HCEC 1CT (cell line): ENCODE measurements at places on chromosomes 6 and 20.

DNA sequence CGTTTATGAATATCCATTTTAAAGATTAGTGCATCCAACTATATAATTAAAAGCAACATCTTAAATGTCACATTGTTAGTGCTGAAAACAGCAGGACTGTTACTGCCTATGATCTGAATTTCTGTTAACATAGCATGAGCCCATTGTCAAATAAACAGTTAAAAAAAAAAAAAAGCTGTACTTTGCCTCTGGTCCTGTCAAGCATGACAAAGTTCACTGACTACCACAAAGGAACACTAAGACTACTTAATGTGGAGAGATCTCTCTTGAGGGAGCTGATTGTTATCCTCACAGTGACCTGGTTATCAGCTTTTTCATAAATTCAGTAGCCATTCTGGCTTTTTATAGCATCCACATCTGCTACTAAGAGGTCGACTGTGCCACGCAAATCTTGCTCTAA, 228.1 kb downstream of the TMEM200A start:
- DNase-seq, result no peak

DNA sequence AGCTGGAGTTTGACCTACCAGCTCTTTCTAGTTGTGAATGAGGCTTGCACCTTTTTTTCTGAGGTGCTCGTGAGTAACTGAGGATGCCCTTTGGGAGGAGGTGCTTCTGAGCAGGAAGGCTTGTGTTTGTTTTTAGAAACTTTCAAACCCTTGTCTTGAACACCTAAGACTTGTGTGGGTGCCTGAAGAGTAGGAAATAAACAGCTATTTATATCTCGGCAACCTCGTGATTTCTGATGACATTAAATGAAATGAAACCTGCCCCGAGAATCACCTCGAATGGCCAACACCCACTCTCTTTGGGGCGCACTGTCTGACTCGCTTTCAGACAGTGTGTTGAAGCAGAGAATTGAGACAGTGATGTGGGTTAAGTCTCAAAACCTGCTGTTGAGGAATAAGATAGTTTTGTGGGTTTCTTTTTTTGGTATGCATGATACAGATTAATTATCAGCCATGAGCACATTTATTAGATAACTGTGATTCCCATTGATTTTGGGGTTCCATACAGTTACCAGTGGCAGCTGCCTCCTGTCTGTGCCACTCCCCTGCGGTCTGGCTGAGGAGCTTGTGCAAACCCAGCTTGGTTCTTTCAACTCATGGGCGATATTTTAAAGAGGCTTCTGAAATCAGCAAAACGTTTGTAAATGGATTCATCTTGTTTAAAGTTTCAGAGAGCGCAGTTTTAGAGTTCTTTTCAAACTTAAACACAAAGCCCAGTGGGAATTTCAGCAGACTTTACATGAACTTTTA, 8.4 kb downstream of the IRF4 start:
- DNase-seq, result no peak

DNA sequence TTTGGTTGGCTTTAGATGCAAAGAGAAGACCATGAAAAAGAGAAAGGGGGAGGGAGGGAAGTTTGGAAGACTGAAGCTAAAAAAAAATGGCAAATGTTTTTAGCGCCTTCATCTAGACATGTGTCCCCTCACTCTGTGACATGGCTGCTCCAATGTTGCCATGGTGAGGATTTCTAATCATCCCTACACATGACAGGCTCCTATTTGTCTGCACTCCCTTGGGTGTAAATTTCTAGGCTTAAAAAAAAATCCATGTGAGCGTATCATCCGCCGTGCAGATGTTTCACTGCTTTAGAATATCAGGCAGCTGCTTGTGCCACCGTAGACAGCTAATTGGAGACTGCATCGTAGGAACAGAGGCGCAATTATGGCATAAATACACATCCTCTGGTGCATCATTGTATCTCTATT, 761.1 kb upstream of the MMS22L start:
- no peak for DNase-seq

- DNase-seq, result no peak
Observed at GRCh38 chr6:148890652-148891404, 144.0 kb downstream of the UST start.

GRCh38 chr20:8449123-8449522, 317.1 kb downstream of the PLCB1 start:
- peak; percentile 14 for DNase-seq

DNA sequence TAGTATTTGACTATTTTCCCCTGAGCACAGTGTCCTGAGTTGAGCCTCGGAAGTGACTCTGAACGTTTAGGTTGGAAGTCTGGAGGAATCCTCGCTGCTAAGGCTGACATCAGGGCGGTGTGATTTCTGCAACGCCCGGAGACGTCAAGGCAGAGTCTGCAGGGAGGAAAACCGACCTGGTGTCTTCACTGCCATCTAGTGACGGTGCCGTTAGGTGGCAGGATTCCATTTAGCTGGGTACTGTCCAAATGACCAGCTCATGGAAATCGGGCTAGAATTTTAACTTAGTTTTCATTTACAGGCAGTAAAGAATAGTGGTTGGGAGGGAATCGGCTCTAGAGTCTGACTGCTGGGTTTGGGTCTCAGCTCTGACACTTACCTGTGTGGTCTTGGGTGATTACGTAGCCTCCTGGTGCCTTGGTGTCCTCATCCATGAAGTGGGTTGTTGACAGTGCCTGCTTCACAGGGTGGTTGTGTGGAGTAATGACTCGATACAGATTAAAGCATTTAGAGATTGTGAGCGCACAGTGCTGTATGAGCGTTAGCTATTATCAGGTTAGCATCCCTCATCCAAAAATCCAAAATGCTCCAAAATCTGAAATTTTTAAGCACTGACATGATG, 35.0 kb downstream of the FOXF2 start:
- DNase-seq, result peak; percentile 40

- no peak for DNase-seq
Observed at GRCh38 chr20:59576216-59576953, 28.0 kb upstream of the PHACTR3 start.

DNA sequence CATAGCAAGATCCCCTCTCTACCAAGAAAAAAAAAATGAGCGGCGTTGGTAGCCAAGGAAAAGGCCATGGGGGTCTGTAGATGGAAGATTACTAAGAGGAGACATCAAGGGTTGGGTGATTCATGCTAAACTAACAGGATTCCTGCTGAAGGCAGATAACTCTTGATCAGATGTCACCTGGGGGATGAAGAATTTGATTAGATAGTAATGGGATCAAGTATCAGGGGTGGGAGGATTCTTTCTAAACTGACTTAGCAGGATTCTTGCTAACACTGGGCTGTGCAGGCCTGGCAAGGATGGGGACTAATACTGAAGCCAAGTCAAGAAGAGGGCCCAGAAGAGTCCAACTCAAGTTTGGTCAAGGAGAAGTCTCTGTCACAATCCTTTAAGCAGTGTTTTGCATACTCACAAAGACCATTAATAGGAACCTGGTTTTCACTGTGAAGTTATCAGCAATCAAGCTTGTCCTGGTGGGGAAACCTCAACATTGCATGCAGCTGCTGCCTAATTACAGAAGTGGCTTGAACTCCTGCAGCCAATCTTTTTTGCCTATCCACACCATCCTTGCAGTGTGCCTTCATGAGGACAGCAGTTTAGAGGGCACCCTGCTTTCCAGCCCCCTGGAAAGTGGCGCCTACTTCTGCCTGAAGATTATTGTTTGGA, 61.3 kb downstream of the ANKRD6 start:
- no peak for DNase-seq

GRCh38 chr6:6714118-6714897, 125.8 kb downstream of the LY86 start:
- DNase-seq, result no peak

DNA sequence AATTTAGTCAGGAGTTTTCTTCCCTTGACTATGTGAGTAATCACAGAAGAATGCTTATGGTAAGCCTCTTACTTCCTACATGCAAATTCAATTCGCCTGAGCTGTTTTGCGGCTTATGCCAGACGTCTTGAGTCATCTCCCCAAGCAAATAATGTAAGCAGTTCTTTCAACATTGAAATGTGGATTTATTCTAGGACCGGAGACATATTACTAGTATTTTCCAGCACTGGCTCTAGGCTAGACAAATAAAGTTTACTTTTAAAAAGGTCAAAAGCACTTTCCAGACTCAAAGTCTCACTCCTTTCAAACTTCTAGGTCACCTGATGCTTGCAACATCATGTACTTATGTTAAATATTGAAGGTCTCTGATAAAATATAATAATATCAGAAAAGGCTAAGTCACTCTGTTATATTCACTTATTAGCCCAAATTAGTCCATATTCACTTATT, 38.1 kb upstream of the NOX3 start:
- peak; percentile 99 for DNase-seq

DNA sequence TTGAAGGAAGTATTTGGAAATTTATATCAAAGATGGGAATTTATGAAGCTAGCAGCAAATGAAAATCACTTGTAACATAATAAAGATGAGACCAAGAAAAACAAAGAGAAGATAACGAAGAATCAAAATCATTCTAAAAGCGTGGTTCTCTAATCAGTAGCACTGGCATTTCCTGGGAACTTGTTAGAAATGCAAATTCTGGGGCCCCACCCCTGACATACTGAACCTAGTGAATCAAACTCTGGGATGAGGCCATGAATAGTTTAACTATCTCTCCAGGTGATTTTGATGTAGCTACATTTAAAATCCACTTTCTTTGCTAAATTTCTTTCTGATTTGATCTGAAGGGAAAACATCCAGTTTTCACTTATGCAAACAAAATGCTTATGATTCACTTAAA, 1075.6 kb downstream of the HACE1 start:
- DNase-seq, result no peak

- DNase-seq, result no peak
Observed at GRCh38 chr6:32947552-32948465, 5.1 kb downstream of the HLA-DMA start.

DNA sequence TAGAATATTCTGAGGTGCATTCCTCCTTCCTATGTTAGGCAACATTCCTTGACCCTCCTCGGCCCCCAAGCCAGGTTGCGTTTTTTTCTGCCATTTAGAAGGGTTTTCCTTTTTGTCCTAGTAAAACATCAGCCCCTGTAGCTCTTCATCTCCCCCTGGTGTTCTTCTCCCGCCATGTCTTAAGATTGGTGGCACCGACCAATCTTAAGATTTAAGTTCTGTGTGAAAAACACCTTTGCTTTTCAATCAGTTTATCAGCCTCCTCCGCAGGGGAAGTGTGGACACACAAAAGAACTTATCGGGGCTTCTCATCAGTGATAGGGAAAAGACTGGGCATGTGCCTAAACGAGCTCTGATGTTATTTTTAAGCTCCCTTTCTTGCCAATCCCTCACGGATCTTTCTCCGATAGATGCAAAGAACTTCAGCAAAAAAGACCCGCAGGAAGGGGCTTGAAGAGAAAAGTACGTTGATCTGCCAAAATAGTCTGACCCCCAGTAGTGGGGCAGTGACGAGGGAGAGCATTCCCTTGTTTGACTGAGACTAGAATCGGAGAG, 719 bp upstream of the EDN1 start:
- peak; percentile 65 for DNase-seq

DNA sequence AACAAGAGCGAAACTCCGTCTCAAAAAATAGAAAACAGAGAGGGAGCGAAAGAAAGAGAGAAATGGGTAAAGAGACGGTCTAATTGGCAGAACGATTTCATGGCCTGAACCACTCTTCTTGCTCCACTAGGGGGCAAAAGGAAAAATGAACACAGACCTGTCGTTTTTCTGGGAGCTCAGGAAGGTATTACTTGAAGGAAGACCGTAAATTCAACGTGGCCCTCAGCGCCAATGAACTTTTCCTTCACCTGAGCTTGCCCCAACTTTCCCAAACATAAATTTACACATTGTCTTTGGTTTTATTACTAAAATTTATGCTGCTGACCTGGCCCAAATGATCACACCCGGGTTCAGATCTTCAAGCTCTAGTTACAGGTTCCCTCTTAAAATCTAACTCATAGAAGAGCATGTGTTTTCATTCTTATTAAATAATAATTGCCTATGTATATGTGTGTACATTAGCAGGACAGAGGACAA, 67.3 kb downstream of the ATP9A start:
- peak; percentile 59 for DNase-seq

GRCh38 chr6:9754515-9754914, 660.4 kb downstream of the TFAP2A start:
- DNase-seq, result no peak

DNA sequence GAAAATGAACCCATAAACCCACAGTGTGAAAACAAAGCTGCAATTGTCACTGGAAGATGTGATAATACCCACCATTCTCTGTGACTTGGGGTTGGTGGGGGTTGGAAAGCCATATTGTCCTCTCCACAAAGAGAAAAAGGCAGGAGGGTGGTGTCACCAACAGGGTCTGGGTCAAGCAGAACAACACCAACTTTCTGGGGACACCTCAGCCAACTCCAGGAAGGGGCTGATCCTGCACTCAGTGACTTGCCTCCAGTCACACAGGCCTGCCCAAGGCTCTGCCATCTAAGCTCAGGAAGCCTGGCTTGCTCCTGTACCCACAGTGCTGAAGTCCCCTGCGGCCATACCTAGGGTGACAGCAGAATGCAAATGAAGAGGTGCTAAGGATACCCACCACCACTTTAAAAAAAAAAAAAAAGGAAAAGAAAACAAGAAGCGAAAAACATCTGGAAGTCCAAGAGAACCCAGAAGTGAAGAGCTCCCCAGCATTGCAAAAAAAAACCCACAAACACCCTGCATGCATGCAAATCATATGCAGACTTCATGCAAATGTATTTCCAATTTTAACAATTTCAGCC, 110.6 kb downstream of the PREX1 start:
- no peak for DNase-seq

DNA sequence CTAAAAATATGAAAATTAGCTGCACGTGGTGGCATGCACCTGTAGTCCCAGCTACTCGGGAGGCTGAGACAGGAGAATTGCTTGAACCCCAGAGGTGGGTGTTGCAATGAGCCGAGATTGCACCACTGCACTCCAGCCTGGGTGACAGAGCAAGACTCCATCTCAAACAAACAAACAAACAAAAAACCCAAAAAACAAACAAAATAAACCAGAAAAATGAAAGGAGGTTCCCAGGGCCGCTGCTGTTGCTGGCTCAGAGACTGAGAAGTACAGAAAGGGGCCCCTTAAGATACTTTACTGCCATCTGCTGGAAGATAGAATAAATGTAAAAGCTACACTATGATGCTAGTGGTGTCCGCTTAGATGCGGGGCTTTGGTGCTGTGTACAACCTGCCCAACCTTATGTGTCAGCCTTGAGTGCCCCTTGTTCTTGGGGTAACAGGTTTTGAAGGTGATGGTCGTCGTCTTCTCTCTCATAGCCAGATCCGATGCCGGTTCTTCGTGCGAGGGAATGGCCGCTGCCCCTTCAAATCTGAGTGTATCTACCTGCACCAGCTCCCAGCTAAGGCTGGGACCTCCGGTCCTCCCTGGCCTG, 2.8 kb upstream of the FANCE start:
- peak; percentile 76 for DNase-seq

GRCh38 chr20:3733119-3733995, 872 bp downstream of the HSPA12B start:
- no peak for DNase-seq

- DNase-seq, result no peak
Observed at GRCh38 chr6:159978291-159979135, 9.6 kb downstream of the IGF2R start.

- DNase-seq, result no peak
Observed at GRCh38 chr6:165931675-165932074, 236.0 kb downstream of the TBXT start.
